ENCODE measurements at places on chromosomes 5 and 9.

GRCh38 chr5:139761057-139761450 is 34.6 kb upstream of the PSD2 start:
- no peak for DNase-seq

DNA sequence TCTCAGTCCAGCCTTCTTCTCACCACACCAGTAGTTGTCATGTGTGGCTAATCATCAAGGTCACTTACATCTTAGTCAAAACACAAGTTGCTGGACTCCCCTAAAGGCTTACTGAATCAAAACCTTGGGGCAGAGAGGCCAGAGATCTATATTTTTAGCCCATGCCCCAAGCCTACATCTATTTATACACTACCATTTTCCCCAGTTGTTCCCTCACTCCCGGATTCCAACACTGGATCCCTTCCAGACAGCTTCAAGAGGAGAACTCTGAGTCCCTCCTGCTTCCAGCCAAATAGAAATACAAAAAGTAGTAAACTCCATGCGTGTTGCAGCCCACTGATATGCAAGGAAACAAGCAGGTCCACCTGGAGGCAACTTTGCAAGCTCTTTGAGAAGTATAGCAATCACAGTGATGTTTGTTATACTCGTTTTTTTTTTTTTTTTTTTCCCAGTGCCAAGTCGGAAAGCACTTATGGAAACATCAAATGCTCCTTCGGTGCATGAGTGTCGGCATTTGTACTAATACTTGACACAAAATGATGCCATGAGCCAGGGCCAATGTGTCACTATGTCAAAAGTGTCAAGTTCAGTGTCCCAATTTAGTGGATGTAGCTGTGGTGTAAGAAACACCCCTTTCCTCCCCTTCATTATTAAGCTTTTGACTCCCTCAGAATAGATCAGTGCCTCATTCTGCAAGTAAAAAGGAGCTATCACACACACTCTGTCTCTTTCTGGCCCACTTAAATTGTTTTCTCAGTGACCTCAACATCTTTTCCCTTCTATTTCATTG is 594.2 kb upstream of the SGCD start:
- no peak for DNase-seq

- DNase-seq = no peak
These were observed 14.4 kb upstream of the PHF19 start for GRCh38 chr9:120891245-120891883.

GRCh38 chr5:175829813-175830585 is 41.4 kb upstream of the CPLX2 start:
- DNase-seq = no peak

DNA sequence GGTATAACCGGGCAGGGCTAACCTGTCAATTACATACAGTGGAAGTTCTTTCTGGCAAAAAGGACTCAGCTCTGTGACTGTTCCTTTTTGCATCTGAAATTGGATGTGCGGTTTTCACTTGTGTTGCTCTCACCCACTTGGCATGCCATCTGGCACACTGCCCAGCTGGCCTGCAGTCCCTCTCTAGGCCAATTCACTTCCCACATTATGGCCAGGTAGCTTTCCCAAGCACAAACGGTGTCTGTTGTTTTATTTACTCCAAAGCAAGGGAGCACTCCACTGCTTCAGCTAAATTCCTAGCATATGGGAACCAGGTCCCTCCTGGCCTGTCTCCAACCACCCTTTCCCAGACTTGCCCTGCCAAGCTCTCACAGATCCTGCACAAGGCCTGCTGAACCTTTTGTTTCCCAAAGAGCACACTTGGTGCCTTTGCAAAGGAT is 132.5 kb downstream of the SEMA6A start:
- DNase-seq = no peak

DNA sequence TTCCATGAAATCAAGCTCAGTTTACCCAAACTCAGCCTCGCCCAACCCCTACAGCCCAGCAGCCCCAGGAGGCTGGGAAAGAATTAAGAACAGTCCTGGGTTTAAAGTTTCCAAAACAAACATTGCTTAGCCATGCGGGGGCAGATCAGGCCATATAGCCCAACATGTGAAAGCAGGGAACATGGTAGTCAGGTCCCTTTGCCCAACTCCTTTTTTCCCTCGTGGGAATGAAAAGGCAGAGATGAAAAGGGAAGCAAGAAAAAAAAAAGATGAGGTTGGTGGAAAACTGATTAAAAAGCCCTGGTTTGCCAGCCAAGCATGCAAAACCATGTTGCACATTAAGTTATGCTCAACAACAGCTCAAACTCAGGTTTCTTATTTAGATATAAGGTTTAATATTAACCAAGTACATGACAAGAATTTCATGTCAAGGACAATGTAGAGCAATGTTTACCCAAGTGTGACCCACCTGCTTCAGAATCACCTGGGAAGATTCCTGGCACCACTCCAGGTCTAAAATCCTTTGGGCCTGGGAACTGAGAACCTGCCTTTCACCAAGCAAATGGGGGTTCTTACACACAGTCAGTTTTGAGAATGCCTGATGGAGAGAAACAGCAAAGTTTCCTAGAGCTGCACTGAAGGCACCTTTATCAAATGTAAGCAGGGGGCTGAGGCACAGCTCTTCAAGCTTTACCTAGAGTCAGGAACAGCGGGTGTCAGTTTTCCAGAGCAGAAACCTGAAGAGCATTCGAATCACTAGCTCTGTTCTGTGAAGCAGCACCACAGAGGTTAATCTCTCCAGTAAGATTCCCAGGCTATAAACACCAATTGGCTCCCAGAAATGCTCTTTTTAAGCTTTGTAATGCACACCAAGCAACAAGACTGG is 1.7 kb downstream of the FREM1 start:
- no peak for DNase-seq

GRCh38 chr9:88922091-88922490 is 69.2 kb upstream of the S1PR3 start:
- no peak for DNase-seq

DNA sequence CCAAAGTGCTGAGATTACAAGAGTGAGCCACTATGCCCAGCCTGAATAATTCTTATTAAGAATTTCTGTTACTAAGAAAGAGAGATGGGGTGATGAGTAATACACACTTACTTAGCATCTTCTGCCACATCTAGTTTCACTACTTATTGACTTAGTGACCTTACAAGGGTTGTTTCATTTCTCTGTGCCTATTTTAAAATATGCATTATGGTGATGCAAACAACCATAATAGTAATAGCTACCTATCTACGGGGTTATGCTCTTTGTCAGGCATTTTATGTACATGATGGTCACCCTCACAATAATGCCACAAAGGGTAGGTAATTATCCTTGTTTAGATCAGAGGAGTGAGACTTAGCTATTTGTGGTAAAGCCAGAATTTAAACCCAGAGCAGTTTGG is 499.0 kb upstream of the SGCD start:
- no peak for DNase-seq

DNA sequence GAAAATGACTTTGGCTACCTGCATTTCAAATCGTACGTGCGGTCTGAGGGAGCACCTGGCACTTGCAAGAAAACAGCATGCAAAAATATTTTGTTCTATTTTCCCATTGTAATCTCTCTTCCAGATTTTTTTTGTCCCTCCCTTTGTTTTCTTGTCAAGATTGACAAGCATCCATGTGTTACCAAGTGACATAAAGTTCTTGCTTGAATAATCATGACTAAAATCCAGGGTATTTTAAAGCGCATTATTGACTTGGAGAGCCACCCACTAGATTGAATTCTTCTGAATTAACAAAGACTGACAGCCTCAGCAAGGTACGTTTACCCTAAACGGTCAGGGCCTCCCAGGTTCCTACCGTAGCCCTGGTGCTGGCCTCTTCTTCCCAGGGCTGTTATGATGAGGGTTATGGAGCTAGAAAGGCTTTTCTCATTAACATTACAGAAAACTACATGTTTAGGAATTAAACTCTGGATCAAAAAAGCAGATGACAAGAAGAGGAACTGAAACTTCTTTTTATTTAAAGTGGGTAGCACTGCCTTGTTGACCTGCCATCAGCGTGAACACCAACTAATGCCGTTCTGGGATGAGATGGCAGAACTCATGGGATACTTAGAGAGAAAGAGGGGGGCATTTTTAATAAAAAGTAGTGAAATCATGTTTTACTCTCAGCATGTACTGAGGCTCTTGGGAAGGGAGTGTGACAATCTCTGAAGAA is 297.0 kb downstream of the EFNA5 start:
- DNase-seq = no peak

GRCh38 chr9:122941582-122942234 is 888 bp downstream of the RABGAP1 start:
- DNase-seq = peak; percentile 62

GRCh38 chr5:76602094-76602726 is 21.0 kb downstream of the F2RL2 start:
- DNase-seq = no peak
